ENCODE measurements at places on chromosomes 5 and 9.

- no peak for DNase-seq
Measured at GRCh38 chr5:171092194-171092593, 216.9 kb upstream of the TLX3 start.

- DNase-seq = no peak
Measured at GRCh38 chr5:55231029-55231918, 2.1 kb downstream of the CCNO start.

DNA sequence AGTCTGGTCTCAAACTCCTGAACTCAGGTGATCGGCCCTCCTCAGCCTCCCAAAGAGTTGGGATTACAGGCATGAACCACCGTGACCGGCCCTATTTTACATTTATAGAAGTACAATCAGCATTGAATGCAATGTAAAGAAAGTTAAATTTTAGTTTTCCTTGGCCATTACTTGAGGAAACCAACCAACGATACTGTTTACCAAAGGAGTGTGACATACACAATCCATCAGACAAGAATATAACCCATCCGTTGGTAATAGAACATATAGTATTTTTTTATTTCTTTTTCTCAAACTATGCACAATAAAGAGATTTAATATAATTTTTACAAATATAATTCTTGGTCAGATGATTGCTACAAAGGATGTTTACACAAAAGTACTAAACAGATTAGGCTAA lies 63.1 kb upstream of the MOCS2 start:
- DNase-seq = no peak

DNA sequence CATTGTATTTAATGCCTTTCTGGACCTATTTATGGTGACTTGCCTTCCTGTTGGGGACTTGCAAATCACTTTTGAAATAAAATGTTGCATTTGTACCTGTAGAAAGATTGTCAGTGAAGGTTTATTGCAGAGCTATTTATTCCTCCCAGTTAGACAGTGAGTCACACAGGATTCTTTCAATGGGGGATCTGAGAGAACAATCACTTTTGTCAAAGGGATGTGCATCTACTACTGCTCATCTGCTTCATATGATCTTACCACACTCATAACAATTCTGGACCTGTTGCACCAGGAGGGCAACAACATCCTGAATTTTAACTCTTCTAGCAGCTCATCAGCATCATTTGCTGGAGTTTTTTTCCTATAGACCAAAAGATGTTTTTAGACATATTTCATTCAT lies 66.8 kb downstream of the FBXL7 start:
- no peak for DNase-seq

- DNase-seq = no peak
Measured at GRCh38 chr5:174751154-174752000, 27.0 kb downstream of the MSX2 start.

GRCh38 chr5:55406292-55406691 lies 98.5 kb downstream of the MTREX start:
- no peak for DNase-seq

Measured in stimulated activated CD4-positive, alpha-beta T cell treated with anti-CD3 and anti-CD28 coated beads, Interleukin-12 subunit alpha, Interleukin-12 subunit beta, amount 100 ng/mL, for 24 hours (primary cell).